ENCODE measurements at places on chromosomes 4 and X. TPM values are rescaled to one million over a fixed set of nuclear protein-coding genes. Genes with fewer than 3 reads are reported as not detected.

The SPATA18 gene
- 2.0 TPM for polyA plus RNA-seq

The VGLL1 gene
- polyA plus RNA-seq = not detected

The PABPC5 gene
- 4.7 TPM for polyA plus RNA-seq

DNA sequence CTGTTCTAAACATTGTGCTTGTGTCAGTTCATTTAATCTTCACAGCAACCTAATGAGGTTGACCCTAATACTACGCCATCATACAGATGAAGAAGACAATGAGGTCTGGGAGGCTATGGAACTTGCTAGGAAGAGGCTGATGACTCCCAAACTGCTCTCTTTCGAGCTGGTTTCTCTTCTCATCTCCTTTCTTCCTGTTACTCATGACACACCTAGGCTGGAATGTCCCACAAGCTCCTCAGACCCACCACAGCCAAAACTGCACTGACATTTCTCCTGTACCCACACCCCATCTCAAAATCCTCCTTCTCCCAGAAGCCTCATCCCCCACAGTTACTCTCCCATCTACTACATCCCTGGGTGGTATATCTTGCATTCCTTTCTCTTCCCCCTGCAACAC, 27.4 kb upstream of the PJA1 start:
- DNase-seq = no peak

DNA sequence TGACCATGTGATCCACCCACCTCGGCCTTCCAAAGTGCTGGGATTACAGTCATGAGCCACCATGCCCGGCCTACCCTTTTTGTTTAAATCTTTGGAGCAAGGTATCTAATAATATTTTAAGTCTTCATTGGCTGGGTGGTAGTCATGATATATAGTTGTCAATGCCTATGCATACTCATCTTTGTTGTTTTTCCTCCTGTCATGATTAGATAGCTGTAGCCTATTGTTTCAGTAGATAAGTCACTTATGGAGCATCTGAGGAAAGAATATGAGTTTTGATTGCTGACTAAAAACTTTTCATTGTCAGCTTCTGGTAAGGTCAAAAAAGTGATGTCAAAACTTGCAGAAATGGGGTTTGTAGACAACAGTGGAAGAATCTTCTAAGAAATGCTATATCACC, 119.8 kb downstream of the KDM6A start:
- no peak for DNase-seq

- DNase-seq = no peak
Observed at GRCh38 chr4:42420140-42420539, 22.9 kb downstream of the SHISA3 start.

DNA sequence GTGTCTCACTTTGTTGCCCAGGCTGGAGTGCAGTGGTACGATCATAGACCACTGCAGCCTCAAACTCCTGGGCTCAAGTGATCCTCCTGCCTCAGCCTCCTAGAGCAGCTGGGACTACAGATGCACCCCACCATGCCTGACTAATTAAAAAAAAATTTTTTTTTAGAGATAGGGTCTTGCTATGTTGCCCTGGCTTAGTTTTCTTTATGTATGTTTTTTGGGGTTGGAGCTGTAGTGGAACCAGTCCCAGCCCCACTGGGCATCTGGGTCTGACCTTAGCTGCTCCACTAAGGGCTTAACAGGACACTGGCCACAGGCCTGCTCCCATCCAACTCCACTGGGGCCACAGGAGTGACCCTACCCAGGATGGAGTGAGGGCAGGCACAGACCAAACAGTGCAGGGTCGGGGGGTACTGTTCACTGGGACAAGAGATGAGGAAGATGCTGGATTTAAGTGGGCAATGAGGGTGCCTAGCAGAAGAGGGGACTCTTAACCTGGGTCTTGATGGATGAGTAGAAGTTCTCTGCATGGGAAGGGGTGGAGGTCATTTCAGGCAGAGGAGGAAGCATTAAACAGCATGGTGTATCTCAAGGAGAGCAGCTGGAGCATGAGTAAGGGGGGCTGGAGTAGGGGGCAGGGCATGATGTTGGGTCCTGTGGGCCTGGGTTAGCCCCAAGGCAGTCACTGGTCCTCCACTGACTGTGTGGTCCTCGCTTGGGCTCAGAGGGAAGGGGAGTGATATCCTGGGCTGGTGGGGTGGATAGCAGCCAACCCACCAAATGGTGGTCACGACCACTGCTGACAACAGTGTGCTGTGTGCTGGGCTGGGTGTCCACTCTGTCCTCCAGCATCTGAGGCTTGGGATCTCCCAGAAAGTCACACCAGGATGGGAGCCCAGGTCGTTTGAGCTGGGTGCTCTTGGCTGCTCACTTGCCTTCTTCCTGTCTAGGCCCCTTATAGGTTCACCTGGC, 24.1 kb upstream of the ADD1 start:
- DNase-seq = no peak

GRCh38 chrX:17984415-17984814, 123.3 kb upstream of the RAI2 start:
- no peak for DNase-seq

DNA sequence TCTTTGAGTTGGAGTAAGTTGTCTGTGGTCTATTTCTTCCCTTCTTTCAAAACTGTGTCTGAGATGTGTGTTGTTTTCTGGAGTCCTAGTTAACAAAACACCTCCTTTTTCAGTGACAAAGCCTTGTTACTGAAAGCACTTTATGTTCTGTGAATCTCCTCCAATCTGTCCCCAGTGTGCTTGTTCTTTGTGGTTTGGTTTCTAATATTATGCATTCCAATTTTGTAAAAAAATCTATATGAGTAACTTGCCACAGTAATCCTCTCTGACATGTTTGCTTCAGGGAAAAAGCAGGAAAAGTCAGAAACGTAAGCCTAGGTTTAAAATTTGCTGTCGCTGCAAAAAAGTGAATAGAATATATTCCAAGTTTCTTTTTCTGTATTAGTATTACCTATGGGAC, 12.4 kb downstream of the PRRG1 start:
- DNase-seq = no peak

GRCh38 chrX:148229801-148230303, 248.7 kb downstream of the FMR1NB start:
- no peak for DNase-seq

GRCh38 chr4:74450298-74450683, 5.4 kb downstream of the AREG start:
- no peak for DNase-seq

GRCh38 chrX:118503260-118504041, 7.8 kb downstream of the DOCK11 start:
- DNase-seq = no peak

DNA sequence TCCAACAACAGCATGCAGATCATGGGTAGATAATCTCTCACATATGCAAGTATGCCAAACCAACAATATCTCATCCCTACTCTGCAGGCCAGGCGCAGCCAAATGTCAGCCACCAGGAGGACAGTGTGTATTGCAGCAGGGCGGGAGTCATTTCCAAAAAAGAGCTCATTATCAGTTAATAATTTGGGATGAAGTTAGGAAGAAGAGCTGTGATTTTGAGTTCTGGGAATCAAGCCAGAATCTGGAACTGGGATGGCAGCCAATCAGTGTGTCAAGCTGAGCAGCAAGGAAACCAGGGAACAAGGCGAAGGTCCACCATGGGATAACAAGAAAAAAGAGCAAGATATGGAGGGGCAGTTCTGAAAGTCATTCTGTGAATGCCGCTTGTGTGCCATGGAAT, 88.2 kb upstream of the CAMK2D start:
- DNase-seq = peak; percentile 54

- DNase-seq = no peak
Observed at GRCh38 chrX:117752745-117753144, 363.9 kb downstream of the KLHL13 start.

DNA sequence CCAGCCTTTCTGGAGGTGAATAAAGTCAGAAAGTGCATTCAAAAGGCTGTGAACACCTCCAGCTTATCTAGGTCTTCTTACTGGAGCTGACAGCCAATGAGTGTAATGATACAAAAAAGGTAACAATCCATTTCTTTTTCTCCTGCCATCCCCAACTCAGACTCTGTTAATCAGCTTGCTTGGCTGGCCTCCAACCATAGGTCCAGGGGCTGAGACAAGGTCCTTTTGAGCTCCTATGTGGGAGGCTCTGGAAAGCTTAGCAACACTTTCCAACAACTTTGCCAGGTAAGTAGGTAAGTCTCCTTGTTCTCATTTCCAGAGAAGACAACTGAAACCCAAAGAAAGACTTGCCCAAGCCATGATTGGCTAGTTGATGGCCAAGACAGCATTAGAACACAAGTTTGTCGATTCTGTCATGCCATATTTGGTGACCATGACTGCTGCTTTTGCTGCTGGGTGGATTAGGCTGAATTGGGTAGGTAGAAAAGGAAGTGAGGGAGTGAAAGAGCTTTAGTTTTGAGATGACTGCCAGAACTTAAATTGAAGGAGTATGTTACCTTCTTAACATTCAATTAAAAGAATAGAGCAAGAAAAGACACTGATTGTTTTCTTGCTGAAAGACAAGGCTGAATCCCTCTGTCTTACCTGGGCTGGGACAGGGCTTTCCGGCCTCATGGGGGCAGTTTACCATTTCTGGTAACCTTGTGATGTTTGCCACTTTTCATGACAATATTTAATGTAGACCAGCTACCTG, 22.8 kb downstream of the VSIG4 start:
- DNase-seq = no peak

- DNase-seq = no peak
Observed at GRCh38 chr4:158003212-158003611, 169.6 kb downstream of the GASK1B start.

DNA sequence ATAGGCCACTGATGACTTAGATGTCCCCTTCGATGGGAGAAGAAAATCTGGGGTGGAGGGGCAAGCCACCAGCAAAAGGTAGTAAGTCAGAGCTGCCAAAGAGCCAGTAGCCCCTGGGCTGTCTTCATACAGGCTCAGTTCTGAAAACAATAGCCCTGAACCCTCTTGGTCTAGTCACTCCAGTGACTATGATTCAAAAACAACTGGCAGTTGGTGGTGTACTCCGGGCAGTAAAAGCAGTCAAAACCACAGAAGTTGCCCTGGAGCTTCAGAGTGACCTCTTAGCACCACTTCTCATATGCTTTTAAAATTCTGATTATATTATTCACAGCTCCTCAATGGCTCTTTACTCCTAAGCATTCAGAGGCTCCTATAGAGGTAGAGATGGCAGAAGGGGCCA, 164.3 kb upstream of the MAMLD1 start:
- DNase-seq = no peak

Data from muscle of back (tissue), 13 donors.